Activated CD4-positive, alpha-beta memory T cell treated with anti-CD3 and anti-CD28 coated beads for 36 hours (primary cell): ENCODE measurements at places on chromosomes 5 and 9.

DNA sequence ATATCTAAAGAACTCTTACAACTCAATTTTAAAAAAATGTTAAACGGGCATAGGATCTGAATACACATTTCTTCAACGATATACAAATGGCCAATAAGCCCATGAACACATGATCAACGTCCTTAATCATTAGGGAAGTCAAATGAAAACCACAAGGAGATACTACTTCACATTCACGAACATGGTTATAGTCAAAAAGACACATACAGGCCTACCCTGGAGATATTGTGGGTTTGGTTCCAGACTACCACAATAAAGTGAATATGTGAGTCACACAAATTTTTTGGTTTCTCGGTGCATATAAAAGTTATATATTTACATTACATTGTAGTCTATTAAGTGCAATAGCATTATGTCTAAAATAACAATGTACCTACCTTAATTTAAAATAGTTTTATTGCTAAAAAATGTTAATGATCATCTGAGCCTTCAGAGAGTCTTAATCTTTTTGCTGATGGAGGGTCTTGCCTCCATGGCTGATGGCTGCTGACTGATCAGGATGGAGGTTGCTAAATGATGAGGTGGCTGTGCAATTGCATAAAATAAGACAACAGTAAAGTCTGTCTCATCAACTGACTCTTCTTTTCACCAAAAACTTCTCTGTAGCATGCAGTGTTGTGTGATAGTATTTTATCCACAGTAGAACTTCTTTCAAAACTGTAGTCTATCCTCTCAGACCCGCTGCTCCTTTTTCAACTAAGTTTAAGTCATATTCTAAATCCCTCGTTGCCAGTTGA lies 15.1 kb downstream of the AK3 start:
- no peak for DNase-seq

GRCh38 chr9:90775657-90776056 lies 26.0 kb upstream of the SYK start:
- DNase-seq, result no peak

GRCh38 chr5:71788794-71789193 lies 69.7 kb downstream of the CARTPT start:
- DNase-seq, result no peak

GRCh38 chr9:1331546-1332038 lies 281.4 kb downstream of the DMRT2 start:
- DNase-seq, result no peak

- no peak for DNase-seq
Measured at GRCh38 chr5:83035373-83036100, 41.7 kb downstream of the TMEM167A start.

DNA sequence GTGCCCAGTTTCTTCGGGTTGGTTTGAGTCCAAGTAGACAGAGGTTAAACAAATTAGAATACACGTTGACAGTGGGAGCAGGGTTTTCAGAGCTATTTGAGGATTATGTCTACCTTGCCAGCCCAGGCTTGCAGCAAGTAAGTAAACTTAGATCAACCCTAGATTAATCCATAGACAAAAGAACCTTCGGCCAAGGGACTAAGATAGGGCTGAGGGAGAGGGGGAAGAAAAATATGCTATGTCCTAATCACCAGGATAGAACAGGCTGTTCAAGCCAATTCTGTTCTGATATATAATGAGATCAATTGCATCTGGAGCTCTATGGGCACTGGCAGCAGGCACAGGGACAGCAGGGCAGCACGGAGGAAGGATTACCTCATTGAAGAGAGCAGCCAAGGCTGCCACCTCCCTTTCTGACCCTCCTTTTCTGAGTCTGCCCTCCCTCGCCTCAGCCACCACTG lies 377.7 kb downstream of the PIK3R1 start:
- no peak for DNase-seq

DNA sequence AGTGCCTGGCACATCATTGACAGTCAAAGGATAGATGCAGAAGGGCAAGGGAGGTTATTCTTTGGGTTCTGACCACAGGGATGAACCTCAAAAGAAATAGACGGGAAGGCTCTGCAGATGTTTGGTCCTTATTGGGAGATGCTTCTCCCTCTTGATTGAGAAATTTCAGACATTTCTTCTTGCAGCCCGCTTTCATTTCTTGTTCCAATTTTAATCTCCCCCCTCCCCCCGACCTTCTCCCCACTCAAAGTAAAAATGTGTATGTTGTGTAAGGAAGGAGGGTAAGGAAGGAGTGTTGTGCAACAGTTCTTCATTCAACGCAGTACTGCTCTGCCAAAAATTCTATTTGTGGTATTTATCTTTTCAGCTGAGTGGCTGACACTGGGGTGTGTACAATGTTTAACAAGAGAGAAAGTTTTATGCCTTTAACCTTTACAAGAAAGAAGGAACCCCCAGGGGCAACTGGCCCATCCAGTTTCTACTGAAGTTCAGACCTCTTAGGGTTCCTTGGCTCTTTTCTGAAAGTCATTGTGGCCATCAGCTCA lies 46.3 kb upstream of the TNFSF15 start:
- no peak for DNase-seq
